Gastrocnemius medialis (tissue), 4 donors: ENCODE measurements at places on chromosomes 1 and 21. TPM values are rescaled to one million over a fixed set of nuclear protein-coding genes. Genes with fewer than 3 reads are reported as not detected.

The SMCP gene
- total RNA-seq: not detected

The SPRR2B gene
- not detected for total RNA-seq

The UBE2U gene
- total RNA-seq: not detected

The TAS1R3 gene
- 0.44 TPM for total RNA-seq

The GPATCH3 gene
- 13.7 TPM for total RNA-seq

The UQCRHL gene
- 1.2 TPM for total RNA-seq

The TMEM240 gene
- not detected for total RNA-seq

GRCh38 chr1:154819628-154820590 lies 50.2 kb downstream of the KCNN3 start:
- H3K27me3 ChIP-seq: no peaks in the 10 kb centered on the region
- H3K4me1 ChIP-seq: peaks cover 9% of the 10 kb centered on the region
- H3K27ac ChIP-seq: no peak overlapping the region
- no peak for DNase-seq
- no peak overlapping the region for H3K4me3 ChIP-seq
- H3K36me3 ChIP-seq: no peaks in the 10 kb centered on the region

DNA sequence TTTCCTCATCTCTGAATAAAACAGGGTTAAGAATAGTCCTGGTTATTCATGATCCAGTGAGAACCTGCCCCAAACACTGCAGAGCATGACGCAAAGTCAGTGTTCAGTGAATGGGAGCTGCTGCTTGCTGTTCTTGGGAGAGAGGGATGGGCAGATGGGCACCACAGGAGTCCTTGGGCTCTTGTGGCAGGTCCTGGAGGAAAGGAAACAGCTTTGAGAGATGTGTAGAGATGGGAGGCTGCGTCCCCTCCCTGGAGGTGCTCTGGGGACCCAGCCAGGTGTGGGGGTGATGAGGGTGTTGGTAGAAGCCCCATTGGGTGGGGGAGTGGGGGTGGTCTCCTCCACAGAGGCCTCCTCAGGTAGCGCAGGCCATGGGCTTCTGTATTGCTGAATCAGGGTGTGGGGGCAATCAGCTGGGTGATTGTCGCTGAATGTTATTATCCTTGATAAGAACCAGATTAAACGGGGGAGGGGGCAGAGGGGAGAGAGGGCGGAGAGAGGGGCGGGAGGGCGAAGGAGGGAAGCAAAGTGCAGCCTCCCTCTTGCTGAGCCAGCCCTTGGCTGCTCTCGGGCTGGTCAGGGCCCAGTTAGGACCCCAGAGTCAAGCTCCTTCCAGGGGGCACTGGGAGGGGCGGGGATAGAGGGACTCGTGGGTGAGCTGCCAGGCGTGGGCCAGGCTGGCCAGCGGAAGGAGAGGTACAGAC lies 22.9 kb upstream of the CASZ1 start:
- H3K36me3 ChIP-seq: no peaks in the 10 kb centered on the region
- no peak overlapping the region for H3K27ac ChIP-seq

DNA sequence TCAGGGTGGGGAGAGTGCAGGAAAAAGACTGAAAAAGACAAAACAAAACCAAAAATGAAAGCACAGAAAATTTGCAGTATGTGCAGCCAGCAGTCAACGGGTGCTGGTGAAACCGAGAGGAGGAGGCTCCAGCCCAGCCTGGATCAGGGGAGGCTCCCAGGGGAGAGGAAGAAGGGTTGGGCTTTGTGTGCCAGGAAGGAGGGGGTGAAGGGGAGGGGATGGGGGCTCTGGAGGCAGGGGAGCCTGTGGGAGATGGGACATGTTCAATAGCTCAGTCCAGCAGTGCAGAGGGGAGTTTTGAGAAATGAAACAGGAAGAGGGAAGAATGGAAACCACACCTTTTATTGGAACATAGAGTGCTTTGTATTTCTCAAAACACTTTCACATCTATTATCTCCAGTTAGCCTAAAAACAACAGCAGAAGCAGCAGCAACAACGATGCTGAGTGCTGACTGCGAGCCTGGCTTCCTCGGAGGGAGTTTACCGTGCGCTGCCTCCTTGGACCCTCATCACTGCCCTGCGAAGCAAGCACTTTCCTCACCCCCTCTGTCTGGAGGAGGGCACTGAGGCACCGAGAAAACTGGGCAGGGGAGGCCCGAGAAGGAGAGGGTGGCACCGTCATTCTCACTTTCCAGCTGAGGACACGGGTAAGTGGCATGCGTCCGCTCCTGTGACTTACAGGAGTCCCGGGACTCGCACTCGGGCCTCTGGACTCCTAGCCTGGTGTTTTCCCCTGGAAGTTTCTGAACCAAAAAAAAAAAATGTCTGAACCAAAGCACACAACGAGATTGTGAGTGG lies 62.9 kb downstream of the MDM4 start:
- no peak for DNase-seq
- no peaks in the 10 kb centered on the region for H3K4me1 ChIP-seq
- H3K27ac ChIP-seq: no peak overlapping the region
- H3K4me3 ChIP-seq: no peak overlapping the region
- no peaks in the 10 kb centered on the region for H3K27me3 ChIP-seq

DNA sequence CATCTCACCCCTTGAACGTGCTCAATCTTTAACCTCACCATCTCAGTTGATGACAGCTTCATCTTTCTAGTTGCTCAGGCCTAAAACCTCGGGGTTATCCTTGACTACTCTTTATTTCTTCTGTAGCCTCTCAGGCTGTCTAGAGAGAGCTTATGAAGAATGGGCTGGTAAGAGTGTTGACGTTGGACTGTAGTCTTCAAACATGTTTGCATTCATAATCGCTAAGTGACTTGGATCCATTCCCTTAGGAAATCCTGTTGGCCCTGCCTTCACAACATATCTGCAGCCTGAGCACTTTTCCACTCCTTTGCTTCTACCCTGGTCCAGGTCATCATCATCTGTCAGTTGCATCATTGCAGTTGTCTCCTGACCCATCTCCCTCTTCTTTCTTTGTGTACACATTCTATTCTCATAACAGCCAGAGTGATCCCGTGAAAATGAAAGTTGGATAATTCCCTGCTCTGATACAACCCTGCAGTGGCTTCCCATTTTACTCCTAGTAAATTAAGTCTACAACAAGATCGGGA lies 10.5 kb downstream of the UCK2 start:
- no peaks in the 10 kb centered on the region for H3K36me3 ChIP-seq
- no peak for DNase-seq
- H3K4me1 ChIP-seq: peaks cover 40% of the 10 kb centered on the region
- H3K27ac ChIP-seq: no peak overlapping the region

DNA sequence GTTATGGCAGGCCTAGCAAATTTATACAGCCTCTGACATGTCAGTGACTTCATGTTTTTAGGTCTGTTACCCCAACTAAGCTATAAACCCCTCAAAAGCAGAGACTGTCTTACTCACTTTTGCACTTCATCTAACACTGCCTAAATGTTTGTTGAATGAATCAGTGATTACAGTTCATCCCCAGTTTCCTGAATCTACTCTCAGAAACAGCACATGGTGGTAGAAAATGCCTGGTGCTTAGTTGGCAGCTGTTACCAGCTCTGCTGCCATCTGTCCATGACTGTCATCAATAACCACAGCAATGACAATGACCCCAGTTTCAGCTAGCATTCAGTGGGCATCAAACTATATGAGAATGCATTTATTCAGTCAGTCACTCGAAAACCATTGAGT lies 110.5 kb upstream of the SERBP1 start:
- H3K4me3 ChIP-seq: no peak overlapping the region
- no peak for DNase-seq
- no peaks in the 10 kb centered on the region for H3K36me3 ChIP-seq
- no peaks in the 10 kb centered on the region for H3K27me3 ChIP-seq

- H3K27me3 ChIP-seq: no peaks in the 10 kb centered on the region
- no peak overlapping the region for H3K27ac ChIP-seq
- H3K4me1 ChIP-seq: no peaks in the 10 kb centered on the region
- no peaks in the 10 kb centered on the region for H3K36me3 ChIP-seq
These were observed 101.2 kb downstream of the FASLG start for GRCh38 chr1:172760121-172760520.

- no peak overlapping the region for H3K4me3 ChIP-seq
- no peaks in the 10 kb centered on the region for H3K36me3 ChIP-seq
- peaks cover 6% of the 10 kb centered on the region for H3K27me3 ChIP-seq
- H3K4me1 ChIP-seq: no peaks in the 10 kb centered on the region
These were observed 4.1 kb downstream of the HHIPL2 start for GRCh38 chr1:222543817-222544216.

- H3K4me1 ChIP-seq: peaks cover 82% of the 10 kb centered on the region
- no peaks in the 10 kb centered on the region for H3K36me3 ChIP-seq
- DNase-seq: no peak
- H3K27ac ChIP-seq: peak overlapping the region; percentile 95
These were observed 1.5 kb downstream of the HES5 start for GRCh38 chr1:2528611-2528965.

DNA sequence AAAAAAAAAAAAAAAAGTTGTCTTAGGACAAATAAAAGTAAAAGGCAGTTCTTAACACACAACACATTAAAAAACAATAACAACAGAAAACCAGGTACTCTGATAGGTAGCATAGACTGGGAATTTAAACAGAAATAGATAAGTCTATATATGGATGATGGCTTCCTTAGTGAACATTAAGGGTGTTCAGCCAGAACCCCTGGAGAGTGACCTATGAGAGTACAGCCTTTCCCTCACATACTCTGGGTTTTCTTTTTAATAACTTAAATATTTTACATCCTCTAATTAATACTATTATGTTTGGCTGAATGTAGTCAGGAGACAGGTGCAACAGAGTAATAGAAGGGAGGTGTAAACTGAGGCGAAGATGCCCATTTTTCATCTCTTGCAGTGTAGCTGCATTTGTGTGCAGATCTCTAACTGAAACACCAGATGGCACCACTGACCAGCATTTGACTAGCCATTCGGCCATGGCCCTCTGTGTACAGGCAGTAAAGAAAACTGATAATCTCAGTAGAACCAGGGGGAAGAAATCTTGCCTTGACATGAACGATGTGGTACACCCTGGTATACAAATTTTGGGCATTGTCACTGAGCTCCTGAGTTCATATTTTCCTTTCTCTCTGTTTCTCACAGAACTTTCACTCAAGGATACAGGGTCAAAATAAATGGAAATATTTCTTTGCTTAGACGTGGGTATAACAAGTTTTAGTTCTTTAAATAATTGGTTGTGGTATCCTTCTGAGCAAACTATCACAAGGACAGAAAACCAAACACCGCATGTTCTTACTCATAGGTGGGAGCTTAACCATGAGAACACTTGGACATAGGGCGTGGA lies 7.6 kb downstream of the TTF2 start:
- H3K27ac ChIP-seq: no peak overlapping the region
- DNase-seq: peak; percentile 27
- no peaks in the 10 kb centered on the region for H3K27me3 ChIP-seq
- no peaks in the 10 kb centered on the region for H3K36me3 ChIP-seq

DNA sequence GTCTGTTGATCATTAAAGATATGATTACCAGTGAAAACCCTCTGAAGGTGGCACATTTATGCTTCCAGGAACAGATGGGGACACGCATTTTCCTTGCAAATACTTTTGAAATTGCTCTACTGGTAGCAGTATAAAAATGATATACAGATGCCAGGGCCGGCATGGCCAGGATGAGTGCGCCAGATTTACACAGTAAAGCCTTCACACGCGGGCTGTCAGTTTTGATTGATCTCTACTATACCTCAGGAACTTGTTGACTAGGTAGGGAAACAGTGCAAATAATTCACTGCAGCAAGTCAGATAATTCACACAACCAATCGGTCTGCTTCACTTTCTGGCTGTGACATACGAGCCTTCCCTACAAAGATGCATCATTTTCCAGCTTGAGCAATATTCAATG lies 123.2 kb upstream of the BARHL2 start:
- H3K4me3 ChIP-seq: no peak overlapping the region
- H3K27me3 ChIP-seq: peaks cover 25% of the 10 kb centered on the region
- H3K27ac ChIP-seq: no peak overlapping the region

- H3K27me3 ChIP-seq: peaks cover 52% of the 10 kb centered on the region
- H3K36me3 ChIP-seq: no peaks in the 10 kb centered on the region
- H3K27ac ChIP-seq: no peak within 1 kb of the TSS
- H3K4me3 ChIP-seq: peak within 1 kb of the TSS; percentile 44
These were observed at the start of gene TRIM67 for GRCh38 chr1:231161667-231162296. TRIM67 (plus strand) TSS chr1:231162058; CDS start chr1:231162970, 912 bp downstream.

DNA sequence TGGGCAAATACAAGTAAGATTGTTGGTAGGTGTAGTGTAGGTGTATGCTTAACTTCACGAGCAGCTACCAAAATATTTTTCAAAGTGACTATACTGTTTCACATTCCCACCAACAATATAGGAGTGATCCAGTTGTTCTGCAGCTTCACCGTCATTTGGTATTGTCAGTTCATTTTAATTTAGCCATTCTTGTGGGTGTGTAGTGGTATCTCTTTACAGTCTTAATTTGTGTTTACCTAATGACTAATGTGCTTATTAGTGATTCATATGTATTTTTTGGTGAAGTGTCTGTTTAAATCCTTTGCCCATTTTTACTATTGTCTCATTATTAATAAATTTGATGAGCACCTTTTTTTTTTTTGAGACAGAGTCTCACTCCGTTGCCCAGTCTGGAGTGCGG lies 35.4 kb downstream of the RCSD1 start:
- H3K4me3 ChIP-seq: no peak overlapping the region
- no peak for DNase-seq
- H3K4me1 ChIP-seq: peaks cover 91% of the 10 kb centered on the region
- H3K27me3 ChIP-seq: no peaks in the 10 kb centered on the region
- H3K27ac ChIP-seq: peak overlapping the region; percentile 87

DNA sequence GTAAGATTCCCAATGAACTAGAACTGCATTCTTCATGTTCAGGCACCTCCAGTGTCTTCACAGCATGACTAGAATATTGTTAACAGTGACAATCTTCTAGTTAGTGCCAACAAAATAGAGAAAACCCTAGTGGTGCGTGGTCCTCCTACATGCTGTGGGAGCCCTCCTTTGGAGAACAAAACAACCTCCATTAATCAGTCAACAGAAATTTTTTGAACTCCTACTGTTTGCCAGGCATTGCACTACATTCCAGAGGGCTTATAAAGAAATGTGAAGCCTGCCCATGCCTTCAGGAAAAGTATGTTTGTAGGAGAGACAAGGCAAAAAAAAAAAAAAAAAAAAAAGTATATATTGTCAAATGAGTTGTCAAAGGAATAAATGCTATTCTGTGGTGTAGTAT lies 252.7 kb downstream of the LRRC40 start:
- DNase-seq: no peak
- H3K27ac ChIP-seq: no peak overlapping the region
- H3K36me3 ChIP-seq: no peaks in the 10 kb centered on the region

- H3K27me3 ChIP-seq: peaks cover 33% of the 10 kb centered on the region
- no peak overlapping the region for H3K27ac ChIP-seq
- no peak for DNase-seq
- no peak overlapping the region for H3K4me3 ChIP-seq
- H3K4me1 ChIP-seq: no peaks in the 10 kb centered on the region
These were observed 17.3 kb upstream of the DISP3 start for GRCh38 chr1:11461531-11462137.

GRCh38 chr1:21818656-21819055 lies 6.6 kb downstream of the LDLRAD2 start:
- H3K4me1 ChIP-seq: no peaks in the 10 kb centered on the region
- peaks cover 9% of the 10 kb centered on the region for H3K27me3 ChIP-seq
- no peaks in the 10 kb centered on the region for H3K36me3 ChIP-seq
- DNase-seq: no peak

GRCh38 chr1:115300087-115300876 lies 37.8 kb downstream of the NGF start:
- H3K36me3 ChIP-seq: no peaks in the 10 kb centered on the region
- H3K4me3 ChIP-seq: no peak overlapping the region
- H3K4me1 ChIP-seq: no peaks in the 10 kb centered on the region
- H3K27ac ChIP-seq: no peak overlapping the region
- DNase-seq: no peak

GRCh38 chr1:59697150-59697800 lies 117.5 kb upstream of the HOOK1 start:
- peaks cover 37% of the 10 kb centered on the region for H3K4me1 ChIP-seq
- DNase-seq: no peak
- H3K27ac ChIP-seq: peak overlapping the region; percentile 71
- no peaks in the 10 kb centered on the region for H3K27me3 ChIP-seq
